NCI-H748 treated with DMSO at 0.1 percent for 48 hours (cell line): ENCODE measurements at places on chromosomes 4 and X.

GRCh38 chr4:111873801-111874200, 271.5 kb upstream of the FAM241A start:
- DNase-seq: no peak

GRCh38 chr4:17544205-17544604, 29.2 kb downstream of the CLRN2 start:
- DNase-seq: peak; percentile 87

DNA sequence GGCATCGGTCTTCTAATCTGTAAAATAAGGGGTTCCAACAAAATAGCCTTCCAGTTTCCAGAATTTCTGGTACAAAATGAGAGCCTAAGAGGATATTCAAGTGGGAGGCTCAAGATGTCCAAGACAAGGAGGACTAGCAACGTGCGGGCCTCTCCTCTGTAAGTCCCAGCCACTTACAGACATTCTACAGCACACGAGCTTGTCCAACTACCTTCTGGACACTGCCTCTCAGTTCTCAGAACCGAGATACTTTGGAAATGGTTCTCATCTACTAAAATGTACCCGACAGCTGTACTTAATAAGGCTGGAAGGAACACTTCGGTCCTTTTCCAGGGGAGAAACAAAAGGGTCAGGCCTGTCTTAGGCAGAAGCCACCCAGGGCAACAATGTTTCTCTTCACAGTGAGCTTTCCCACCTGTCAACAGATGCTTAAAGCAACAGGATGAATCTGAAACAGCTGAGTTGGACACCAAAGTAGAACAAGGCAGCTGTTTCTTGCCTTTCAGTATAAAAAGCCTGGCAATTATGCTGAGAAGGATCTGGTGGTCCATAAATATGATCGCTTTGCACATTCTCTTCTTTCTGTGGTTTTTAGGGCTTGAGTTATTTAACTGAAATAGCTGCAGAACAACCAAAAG, 127.0 kb downstream of the HS6ST2 start:
- DNase-seq: no peak

DNA sequence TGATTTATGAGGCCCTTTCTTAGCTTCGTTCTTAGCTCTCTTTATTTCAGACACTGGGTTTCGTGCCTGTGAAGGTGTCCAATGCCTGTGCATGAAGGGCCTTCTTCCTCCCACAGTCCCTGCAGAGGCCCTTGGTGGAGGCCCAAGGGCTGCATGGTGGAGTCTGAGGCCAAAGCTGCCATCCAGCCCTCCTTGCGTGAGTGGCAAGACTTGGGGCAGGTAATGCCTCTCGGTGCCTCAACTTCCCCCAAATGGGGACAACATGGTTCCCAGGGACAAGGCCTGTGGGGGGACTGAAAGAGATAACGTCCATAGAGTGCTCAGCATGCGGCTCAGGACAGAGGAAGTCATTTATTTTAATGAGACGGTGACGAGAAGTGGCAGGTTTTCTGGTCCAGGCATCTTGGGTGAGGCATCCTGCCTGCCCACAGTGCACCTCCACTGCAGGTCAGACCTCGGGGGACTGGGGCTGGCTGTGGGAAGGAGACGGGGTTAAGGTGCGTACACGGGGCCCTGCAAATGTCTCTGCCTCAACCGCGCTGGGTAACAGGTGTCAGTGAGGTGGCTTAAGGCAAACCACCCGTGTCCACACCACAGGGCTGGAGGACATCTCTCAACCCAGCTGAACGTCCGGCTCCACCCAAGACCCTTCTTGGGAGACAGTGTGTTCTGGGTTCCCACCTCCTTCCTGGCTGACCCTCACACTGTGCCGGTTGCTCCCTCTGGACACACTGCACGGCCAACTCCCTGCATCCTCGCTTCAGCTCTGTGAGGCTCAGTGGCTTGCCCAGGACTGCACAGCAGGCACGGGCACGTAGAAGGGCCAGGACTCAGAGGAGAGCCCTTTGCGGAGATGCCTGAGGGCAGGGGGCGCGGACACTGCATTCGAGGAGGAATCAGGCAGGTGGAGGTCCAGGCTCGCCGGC, 50.5 kb downstream of the PSAPL1 start:
- no peak for DNase-seq
